Astrocyte of the hippocampus (primary cell): ENCODE measurements at places on chromosomes 4 and X.

- no peak for DNase-seq
These were observed 7.7 kb upstream of the ZNF81 start for GRCh38 chrX:47828984-47829383.

DNA sequence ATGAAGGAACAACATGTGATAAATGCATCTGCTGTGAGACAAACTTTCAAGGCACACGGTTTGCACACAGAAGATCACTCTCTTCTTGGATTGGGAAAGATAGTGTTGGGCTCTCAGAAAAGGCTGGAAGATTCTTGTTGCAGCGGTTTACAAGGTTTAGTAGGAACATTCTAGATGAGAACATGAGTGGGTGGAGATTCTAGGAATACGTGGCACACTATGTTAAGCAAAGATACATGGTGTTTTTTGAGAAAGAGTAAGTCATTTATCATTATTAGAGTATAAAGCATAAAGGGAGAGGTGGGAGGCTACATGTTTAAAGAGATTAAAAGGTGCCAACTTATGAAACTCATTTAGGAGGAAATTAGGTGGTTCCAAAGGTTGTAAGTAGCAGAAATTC lies 348.8 kb upstream of the HS3ST1 start:
- no peak for DNase-seq

DNA sequence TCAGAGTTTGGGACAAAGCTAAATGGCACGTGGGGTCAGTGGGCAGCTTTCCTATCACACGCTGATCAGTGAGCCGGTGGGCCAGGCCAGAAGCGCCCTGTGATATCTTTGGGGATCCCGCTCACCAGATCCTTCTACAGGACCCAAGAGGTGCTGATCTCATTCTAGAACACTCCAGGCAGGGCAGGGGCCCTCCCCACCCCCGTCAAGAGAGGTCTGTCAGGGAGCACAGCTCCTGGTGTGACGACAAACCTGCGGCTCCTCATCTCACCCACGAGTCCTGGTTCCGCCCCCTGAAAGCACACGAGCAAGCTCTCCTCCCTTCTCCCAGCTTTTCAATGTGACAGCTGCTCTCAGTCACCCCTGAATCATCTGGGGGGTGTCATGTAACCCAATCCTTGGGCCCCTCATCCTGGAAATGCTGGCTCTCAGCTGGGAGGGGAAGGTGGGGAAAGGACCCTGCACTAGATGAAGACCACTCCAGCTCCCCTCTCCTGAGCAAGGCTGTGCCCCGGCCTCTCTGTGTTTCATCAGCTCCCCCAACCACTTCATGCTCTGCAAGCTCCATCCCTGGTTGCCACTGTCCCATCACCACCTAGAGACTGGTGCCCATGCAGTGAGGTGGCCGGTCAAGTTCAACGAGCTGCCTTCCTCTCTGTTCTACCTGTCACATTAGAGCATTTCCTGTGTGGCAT lies 4.6 kb downstream of the HCFC1 start:
- DNase-seq, result no peak

- DNase-seq, result peak; percentile 77
These were observed 50.8 kb upstream of the TRIM2 start for GRCh38 chr4:153153339-153153871.

DNA sequence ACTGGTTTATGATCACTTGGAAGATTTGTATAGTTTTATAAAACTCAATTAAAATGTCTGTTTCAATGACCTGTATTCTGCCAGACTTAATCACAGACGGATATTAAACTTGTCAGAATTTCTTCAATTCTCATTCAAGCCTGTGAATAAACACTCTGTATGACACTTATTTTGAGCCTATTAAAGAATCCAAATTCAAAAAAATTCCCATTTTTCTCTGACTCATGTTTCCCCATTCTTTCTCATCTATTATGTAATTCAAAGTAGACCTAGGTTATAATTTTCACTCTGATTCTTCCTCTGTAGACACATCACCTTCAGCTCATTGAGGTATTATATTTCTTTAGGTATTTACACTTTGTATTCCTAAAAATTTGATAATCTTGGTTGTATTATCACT lies 166.1 kb downstream of the TMA16 start:
- DNase-seq, result no peak

DNA sequence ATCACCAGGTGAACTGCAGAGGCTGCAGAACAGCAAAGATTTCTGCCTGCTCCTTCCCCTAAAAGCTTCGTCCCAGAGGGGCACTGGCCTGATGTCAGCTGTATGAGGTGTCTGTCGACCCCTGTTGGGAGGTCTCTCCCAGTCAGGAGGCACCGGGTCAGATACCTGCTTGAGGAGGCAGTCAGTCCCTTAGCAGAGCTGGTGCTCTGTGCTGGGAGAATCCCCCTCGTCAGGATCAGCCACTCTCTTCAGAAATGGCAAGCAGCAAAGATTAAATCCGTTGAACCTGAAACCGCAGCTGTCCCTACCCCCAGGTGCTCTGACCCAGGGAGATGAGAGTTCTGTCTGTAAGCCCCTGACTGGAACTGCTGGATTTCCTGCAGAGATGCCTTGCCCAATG lies 1166.3 kb upstream of the ADGRL3 start:
- no peak for DNase-seq

- no peak for DNase-seq
These were observed 69.6 kb downstream of the WNK3 start for GRCh38 chrX:54288277-54288676.
